ENCODE measurements at places on chromosomes 13 and 19.

DNA sequence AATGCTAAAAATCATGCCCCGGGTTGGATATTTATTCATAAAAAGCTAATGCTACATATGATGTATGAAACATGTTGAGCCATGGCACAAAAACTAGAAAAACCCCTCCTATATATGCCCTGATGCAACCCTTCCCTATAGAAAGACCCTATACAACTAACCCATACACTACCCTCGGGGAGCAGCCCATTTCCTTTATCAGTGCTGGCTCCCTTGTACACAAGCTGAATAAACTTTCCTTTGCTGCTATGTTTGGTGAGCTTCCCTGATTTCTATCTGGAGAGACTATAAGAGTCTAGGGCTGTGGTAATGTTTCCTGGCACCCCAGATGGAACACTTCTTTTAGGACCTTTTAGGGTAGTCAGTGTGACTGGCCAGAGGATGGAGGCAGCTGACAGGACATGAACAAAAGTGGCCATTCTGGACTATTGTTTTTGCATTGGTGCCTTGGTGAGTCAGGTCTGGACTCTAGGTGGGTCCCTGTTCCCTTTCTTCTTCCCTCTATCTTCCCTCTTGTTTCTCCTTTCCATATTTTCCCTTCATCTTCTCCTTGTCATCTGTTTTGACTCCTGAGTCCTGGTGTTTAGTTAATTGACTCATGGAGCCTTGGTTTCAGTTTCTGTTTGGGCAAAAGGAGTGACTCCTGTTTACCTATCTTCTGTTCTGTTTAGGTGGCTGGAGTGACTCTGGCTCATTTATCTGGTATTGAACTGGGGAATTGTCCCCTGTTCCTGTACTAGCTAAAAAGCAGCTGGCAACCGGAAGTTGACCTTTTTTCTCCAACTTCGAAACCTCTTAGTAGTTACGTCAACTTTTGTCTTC is 1321.8 kb upstream of the PCDH9 start:
- DNase-seq = no peak

- DNase-seq = no peak
These were observed 15.8 kb downstream of the RAB3D start for GRCh38 chr19:11323601-11324078.

- no peak for DNase-seq
These were observed 36.0 kb upstream of the KPNA3 start for GRCh38 chr13:49828453-49828852.

DNA sequence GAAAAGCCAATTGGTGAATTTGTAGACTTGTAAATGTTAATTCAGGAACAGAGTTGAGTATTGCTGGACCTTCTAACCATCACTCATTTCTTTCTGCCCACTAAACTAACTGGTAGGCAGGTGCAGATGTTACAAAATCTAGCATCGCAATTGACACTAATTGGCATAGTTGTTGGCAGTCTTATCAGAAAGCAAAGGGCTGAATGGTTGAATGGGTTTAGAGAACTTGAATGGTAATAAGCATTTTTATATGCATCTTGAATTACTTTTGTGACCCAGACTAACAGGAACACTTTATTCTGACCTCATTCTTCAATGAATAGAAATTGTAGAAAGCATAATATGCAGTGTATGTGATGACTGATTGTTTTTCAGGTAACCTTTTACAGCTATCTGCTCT is 189.1 kb downstream of the GGACT start:
- no peak for DNase-seq

GRCh38 chr13:99344610-99345208 is 37.5 kb upstream of the GPR183 start:
- no peak for DNase-seq

DNA sequence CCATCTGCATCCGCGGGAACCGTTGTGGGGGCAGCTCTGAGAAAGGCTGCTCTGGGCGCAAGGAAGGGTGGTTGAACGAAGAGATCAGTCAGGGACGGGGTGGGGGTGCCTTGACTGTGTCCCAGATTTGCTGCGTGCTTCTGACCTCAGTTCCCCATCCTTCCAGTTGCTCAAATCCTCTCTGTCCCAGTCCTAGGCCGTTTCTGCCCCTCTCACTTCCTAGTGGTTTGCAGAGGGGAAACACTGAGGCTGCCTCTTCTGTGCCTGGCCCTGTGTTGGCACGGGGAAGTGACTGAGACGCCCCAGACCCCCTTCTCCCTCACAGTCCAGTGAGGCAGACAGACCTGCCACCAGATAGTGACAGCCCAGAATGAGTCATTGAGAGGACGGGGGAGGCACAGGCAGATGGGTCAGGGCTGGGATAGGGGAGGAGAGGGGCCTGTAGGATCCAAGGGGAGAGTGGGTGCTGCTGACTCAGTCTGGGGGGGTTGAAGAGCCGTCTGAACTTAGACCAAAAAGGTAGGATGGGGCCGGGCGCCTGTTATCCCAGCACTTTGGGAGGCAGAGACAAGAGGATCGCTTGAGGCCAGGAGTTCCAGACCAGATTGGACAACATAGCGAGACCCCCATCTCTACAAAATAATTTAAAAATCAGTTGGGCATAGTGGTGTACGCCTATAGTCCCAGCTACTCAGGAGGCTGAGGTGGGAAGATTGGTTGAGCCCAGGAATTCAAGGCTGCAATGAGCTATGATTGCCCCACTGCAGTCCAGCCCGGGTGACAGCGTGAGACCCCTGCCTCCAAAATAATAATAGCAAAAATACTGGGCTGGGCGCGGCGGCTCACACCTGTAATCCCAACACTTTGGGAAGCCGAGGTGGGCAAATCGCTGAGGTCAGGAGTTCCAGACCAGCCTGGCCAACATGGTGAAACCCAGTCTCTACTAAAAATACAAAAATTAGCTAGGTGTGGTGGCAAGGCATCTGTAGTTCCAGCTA is 26.5 kb downstream of the NUMBL start:
- DNase-seq = peak; percentile 29

DNA sequence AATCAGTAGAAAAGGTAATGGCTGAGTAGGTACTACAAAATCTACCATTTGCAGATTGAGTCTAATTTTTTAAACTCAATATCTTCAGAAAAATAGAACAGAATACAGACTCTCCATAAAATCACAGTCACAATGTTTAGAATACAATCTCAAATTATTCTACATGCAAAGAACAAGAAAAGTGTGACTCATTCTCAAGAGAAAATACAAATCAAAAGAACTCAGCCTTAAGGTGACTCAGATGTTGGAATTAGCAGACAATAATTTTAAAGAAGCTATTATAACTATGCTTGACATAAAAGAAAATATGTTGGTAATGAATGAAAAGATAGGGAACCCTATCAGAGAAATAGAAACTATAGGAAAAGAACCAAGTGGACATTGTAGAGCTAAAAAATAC is 78.9 kb downstream of the RXFP2 start:
- DNase-seq = no peak

GRCh38 chr13:40483601-40484000 is 182.8 kb downstream of the FOXO1 start:
- no peak for DNase-seq

- DNase-seq = no peak
These were observed 61.6 kb upstream of the PCDH17 start for GRCh38 chr13:57569986-57570385.

DNA sequence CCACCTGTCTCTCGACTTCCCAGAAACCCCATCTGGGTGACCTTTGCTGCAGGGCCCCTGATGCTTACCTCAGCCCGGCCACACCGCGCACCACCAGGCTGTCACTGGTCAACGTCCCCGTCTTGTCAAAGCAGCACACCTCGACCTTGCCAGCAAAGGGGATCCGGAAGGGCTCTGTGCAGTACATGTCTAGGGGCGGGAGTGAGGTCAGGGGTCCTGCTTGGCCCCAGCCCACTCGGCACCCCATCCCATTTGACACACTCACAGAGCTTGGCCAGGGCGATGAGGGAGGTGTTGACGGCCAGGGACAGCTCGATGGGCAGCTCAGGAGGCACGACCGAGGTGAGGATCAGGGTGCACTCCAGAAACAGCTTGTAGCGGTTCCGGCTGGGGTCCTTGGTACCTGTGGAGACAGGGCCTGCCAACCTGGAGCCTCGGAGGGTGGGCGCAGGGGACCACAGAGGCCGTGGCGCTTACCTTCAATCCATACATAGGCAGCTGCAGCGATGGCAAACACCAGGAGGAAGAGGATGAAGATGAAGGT is 8.4 kb downstream of the ATP13A1 start:
- no peak for DNase-seq

DNA sequence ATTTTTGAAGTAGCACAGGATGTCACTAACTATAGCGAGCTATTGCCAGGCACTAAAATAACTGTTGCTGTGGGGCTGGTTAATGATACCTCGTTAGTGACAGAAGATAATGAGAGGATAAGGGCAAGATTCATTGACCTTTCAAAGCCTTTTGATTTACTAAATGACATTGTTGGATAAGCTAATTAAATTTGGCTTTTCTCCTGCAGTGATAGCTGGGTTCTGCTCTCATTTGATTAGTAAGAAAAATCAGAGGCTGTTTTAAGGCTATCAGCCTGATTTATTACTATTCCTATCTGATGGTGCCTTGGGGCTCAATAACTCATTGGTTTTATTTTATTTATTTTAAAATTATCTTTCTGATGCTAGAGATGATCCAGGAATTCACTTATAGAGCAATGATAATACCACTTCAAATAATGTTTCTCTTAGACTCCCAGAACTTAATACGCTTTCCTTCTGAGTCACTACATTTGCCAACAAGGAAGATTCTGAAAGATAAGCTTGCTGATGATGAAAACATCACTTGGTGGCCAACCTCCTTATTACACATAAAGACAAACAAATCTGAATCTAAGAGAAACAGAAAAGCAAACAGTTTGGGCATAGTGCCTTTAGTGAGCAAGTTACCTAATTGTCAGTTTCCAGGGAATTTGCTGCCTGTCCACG is 501.3 kb upstream of the ARGLU1 start:
- peak; percentile 23 for DNase-seq

GRCh38 chr19:8611391-8611876 is 919 bp upstream of the ADAMTS10 start:
- DNase-seq = no peak

DNA sequence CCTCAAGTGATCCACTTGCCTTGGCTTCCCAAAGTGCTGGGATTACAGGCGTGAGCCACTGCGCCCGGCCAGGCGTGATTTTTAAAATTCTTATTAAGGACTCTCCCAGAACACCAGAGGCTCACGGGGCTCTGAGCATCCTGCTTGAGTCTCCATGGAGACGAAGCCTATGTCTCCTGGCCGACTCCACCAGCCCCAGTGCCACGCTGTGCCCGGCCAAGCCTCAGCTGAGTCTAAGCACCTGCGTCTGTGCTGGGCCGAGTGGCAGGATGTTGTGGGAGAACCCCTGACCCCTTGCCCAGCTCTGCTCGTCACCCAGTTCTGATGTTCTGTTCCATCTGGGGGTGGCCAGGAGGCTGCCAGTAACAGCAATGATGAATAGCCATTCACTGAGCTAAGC is 3.9 kb upstream of the CELF5 start:
- DNase-seq = no peak

GRCh38 chr19:48874303-48875135 is 2.3 kb downstream of the PPP1R15A start:
- no peak for DNase-seq

GRCh38 chr19:46412650-46413261 is 608 bp downstream of the CCDC8 start:
- DNase-seq = no peak

DNA sequence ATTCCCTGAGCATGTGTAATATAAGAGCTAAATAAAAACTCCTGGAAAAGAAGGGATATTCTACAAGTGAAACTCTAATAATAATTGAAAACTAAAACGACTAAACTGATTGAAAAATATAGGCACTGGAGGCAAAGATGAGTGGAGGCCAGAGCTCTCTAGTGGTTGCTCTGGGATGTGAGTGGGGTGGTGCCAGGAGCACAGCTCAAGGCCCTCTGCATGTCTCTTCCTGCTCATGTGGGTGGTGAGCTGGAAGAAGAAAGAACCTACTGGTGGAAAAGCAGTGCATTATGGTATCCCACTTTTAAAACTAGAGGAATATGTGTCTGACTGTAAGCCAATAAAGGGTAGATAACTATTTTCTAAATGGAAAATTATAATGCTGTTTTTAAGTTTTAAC is 15.8 kb upstream of the ARHGEF7 start:
- DNase-seq = no peak

DNA sequence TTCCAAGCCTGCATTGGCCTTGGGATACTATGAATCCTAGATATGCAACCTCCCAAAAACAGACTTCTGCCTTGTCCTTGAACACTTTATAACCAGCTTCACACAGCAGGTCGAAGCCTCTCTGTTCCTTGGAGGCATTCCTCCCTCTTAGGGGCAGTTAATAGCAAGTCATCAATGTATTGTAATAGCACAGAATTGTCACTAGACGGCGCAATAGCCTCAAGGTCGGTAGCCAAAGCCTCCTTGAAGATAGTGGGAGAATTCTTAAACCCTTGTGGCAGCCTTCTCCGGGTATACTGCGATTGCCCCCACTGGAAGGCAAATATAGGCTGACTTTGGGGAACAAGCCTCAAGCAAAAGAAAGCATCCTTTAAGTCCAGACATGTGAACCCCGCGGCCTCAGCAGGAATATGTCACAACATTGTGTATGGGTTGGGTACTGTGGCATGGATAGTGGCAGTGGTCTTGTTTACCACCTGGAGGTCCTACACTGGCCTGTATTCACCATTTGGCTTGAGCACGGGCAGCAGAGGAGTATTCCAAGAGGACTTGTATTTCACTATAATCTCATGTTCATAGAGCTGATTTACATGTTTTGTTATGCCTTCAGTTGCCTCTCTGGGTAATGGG is 61.1 kb downstream of the ZNF431 start:
- peak; percentile 25 for DNase-seq

- no peak for DNase-seq
These were observed 26.7 kb downstream of the ERCC5 start for GRCh38 chr13:102872531-102872930.

- DNase-seq = no peak
These were observed 27.6 kb upstream of the SLC35E1 start for GRCh38 chr19:16599655-16600346.

DNA sequence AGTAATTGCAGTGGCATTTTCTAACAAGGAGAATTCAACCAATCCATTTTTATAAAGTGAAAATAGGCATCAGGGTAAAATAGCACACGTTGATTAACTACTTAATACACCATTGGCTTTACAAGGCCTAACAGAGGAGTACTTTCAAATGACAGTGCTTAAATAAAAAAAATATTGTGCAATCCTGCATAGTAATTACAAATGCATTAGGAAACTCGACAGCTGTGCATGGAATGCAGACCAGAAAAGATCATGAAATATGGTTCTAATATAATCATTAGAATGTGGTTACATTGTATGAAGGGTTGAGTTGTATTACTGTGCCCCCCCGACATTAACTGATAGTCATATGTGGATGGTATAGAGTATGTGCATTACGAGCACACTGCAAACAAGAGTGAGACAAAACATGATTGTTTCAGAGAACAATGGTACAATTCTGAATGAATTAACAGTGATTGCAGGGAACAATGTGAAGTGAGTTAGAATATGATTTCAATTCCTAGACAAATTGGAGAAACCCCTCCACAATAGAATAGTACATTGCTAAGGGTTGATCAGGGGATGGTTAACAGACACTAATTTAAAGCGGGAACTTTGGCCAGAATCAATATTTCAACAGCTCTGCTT is 270.6 kb downstream of the GPC5 start:
- no peak for DNase-seq
